ENCODE measurements at places on chromosomes 7 and 10.

DNA sequence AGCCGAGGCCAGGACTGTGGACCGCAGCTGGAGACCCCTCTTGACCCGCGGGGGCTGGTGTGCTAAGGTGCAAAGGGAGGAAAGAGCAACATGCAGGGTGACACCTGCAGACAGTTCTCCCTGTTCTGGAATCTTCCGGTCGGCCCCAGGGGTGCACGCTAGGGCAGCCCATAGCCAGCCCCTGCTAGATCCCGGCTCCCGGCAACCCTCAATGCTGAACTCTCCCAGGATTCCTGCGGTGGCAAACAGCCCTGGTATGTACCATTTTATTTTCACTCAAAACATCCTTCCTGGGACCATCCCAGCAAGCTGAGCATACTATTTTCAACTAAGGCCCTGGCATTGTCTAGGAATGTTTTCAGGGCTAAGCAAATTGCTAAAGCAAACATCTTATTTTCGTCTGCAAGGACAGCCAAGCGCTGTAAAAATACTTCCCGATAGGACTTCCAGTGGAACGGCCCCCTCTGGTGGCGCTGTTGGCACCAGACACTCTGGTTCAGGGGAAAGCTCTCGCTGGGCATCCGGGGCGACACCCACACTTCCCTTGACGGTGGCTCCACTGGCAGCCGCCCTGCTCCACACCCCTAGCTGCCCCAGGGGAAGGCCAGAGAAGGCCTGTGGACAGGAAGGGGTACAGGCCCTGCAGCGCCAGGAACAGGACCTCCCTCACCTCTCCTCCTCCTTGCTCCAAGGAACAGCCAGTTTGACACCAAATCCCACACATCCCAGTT lies 99.4 kb downstream of the CTBP2 start:
- DNase-seq, result peak; percentile 50

DNA sequence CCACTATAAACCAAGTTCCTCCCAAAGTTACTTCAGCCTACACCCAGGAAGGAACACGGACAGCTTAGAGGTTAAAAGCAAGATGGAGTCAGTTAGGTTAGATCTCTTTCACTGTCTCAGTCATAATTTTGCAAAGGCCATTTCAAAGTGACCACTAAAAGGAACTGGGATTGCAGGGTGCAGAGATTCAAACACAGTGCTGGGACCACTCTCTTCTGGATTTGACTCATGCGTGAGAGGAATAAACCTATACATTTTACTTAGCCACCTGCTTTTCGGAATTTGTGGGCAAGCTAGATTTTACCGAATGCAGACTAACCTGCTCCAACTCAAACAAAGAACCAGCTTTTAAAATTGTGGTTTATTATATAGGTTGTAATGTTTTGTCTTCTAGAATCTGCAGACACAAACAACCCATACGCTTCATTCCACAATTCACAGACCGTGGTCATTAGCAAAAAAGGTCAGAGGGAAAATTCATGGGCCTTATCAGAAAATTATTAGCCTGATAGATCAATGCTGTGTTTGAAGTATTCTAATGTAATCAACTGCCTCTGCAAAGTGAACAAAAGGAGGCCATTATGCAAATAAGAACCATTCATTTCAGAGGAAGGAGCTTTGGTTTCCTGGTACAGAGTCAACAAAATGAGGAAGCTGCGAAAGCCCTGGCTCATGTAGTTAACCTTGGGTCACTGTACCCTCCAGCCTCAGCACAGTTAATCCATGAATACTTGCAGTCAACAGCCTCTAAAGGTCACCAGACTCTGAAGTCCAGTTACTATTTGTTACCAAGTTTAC lies 342.7 kb upstream of the KLF6 start:
- DNase-seq, result peak; percentile 90

- no peak for DNase-seq
These were observed 113.7 kb downstream of the CDK14 start for GRCh38 chr7:90709501-90710465.

GRCh38 chr10:78914502-78915189 lies 154.1 kb upstream of the ZMIZ1 start:
- no peak for DNase-seq

GRCh38 chr10:96541921-96542320 lies 28.2 kb upstream of the TLL2 start:
- DNase-seq, result no peak

DNA sequence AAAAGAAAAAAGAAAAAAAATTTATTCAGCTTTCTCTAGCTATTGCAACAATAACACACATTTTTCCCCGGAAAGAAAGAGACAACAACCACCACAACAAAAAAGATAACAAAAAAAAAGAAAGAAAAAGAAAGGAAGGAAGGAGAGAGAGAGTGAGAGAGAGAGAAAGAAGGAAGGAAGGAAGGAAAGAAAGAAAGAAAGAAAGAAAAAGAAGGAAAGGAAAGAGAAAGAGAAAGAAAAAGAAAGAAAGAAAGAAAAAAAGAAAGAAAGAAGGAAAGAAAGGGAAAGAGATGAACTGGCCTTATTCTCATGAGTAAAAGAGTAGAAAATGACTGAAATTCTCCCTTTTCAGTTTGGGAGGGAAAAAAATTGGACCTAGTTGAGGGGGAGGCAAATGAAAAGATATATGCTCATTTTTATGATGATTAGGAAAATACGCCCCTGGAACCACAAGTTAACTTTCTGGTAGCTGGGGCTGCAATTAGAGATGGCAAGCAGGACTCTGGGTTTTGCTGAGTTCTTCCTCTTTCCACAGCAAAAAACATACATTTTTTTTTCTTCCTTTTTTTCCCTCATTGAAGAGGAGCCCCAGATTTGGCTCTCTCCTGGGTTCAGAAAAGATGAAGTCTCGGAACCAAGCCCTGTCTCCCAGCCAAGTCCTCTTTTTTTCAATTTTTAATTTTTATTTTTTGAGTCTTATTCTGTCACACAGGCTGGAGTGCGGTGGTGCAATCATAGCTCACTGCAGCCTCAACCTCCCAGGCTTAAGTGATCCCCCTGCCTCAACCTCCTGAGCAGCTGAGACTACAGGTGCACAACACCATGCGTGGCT lies 12.6 kb upstream of the PRDX3 start:
- DNase-seq, result no peak

GRCh38 chr7:132760244-132760623 lies 184.0 kb upstream of the PLXNA4 start:
- DNase-seq, result no peak

DNA sequence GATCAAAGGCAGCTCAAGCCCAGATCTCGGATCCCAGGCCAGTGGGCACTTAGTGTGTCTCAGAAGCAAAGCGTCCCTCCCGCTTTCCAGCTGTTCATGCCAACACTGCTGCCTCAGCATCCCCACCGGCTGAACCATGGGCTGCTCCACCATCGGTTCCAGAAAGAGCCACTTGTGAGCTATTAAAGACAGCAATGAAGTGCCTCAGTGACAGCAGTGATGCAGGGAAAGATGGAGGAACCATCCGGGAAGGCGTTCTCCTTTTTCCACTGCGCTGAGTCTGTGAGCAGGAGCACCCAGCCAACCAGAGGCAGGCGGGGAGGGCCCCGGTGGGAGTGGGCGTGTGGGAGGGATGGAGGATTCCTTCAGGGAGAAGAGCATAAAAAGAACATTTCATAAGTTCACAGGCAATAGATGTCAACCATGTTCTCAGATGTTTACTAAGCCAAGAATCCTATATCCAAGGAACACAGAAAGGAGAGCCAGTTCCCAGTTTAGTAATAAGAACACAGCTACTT lies 96.2 kb upstream of the MKI67 start:
- no peak for DNase-seq

- no peak for DNase-seq
These were observed 157.4 kb upstream of the TCF7L2 start for GRCh38 chr10:112792487-112793201.

DNA sequence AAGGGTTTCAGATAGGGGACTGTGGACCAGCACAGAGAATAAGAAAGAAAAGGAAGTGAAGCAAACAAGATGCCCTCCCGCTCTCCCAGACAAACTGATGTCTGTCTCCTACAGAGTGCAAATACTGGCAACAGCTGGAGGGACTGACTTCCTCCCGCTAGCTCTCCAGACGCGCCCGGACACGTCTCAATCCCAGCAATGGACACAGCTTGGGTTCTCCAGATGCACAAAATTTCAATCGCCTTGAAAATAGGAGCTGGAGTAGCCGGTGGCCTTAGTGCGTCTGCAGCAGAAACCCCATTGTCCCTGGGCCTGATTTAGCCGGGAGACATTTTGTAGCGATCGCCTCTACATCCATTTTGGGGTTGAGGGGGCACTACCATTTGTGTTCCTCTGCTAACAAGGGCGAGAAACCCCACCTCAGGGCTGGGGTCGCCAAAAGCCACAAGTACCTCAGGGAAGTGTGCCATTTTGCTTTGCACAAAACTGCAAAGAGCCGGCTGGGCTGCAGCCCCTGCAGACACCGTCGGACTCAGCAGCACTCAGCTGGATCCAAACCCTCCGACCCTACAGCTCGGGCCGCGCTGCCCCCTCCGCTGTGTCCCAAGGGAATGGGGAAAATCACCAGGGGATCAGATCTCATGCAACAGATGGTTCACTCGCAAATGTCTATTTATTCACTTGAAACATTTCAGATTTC lies 5.9 kb downstream of the CPA2 start:
- DNase-seq, result no peak

GRCh38 chr7:128055637-128056036 lies 24.4 kb upstream of the LRRC4 start:
- DNase-seq, result no peak

DNA sequence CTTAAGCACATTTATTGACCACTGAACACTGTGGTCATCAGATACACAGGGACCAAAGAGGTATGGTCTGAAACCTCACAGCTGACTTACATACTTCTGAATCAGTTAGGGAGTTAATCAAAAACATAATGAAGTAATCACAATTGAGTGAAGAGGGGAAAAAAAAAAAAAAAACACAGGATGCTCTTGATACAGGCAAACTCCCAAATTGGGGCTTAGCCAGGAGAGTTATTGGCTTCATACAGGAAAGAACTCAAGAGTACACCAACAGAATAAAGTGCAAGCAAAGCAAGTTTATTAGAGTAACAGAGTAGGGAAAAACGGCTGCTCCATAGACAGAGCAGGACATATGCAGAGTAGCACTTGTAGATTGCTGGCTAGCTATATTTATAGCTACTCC lies 917.0 kb downstream of the CNTNAP2 start:
- no peak for DNase-seq

DNA sequence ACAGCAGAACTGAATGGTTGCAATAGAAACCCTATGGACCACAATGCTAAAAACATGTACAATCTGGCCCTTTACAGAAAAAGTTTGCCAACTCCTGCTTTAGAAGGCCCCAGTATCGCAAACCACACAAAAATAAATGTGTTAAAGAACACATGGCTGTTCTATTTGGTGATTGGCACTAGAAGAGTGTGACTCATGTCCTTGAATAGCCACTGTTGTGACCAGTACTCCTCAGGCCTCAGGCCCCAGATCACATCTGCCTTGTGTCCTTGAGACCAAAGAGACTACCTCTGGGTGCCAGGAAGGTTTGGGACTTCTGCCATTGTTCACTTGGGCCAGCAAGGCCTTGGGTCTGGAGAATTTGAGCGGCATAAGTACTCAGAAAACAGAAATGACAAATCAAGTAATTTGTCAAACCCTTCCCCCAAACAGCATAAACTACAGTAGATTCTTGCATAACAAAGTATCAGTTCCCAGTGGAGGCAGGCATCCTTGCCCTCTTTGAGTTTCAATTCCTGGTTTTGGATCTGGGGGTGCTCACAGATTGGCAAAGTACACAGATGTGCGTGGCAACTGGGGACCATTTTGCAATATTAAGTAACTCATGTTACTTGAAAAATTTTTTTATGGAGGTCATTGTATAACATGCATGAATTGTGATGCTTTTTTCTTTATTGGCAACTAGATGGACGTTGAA lies 50.2 kb downstream of the MTURN start:
- DNase-seq, result no peak

DNA sequence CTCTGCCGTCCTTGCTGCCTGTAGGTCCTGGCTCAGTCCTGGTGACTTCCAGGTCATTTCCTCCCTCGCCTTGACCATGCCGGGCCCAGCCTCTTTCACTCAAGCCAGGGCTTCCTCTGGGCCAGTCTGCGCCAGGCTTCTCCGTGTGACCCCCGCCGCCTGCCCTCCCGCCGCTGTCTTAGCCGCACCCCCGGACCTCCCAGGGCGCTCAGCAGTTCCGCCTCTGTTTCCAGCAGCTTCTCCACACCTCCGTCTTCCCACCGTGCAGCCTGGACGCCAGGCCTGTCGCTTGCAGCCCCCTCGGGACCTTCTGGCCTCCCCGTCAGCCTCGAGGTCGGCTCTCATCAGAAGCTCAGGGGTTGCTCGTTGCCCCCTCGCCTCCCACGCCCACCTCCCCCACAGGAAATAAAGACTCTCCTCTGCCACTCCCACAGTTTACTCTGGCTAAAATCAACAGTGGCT lies 123.0 kb upstream of the FZD8 start:
- no peak for DNase-seq

DNA sequence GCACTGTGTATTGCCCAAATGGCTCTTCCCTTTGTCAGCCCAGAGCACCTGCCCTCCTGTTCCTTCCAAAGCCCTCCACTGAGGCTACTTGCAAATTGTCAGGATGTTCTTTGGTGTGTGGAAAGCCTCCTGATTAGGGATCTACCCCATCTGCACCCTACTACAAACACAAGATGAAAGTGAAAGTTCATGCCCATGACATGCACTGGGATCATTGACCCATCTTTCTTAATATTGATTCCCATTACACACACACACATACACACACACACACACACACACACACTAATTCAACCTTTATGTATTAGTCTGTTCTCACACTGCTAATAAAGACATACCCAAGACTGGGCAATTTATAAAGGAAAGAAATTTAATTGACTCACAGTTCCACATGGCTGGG lies 213.7 kb upstream of the IGFBP3 start:
- DNase-seq, result no peak

- no peak for DNase-seq
These were observed 1.6 kb downstream of the GTF2IRD1 start for GRCh38 chr7:74455291-74455804.

- DNase-seq, result no peak
These were observed 71.7 kb upstream of the GPR22 start for GRCh38 chr7:107398161-107398560.

GRCh38 chr7:45718464-45719330 lies 144.5 kb downstream of the ADCY1 start:
- no peak for DNase-seq

DNA sequence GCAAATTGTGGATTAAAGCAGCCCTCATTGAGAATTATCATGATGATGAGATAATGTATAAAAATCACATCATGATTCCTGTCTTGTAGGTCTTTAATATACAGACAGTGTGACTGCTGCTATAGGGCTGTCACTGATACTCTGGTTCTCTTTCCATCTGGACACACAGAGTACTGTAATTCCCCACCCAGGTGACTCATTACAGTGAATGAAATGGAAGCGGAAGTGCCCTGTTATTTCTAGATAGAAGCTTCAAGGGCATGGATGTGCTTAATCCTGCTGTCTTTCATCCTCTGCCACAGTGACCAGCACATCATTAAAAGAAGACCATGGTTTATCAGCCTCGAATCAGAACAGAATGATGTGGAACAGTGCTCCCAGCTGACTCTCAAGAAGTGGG lies 1234.0 kb downstream of the SORCS3 start:
- DNase-seq, result no peak

DNA sequence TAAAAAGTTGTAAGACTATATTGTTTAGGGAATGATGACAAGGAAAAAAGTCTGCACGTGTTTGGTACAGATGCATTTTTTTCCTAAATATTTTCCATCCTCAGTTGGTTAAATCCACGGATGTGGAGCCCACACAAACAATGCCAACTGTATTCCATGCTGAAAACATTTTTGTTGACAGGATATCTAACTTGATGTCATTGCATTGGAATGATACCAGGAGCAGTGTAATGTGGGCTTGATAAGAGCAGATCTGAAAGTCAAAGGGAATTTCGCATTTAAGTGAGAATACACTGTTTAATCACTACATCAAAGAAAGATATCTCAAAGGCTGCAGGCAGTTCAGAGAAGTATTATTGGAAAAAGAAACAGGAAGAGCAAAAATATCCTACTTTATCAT lies 49.5 kb upstream of the TMEM140 start:
- no peak for DNase-seq

Data from activated CD4-positive, alpha-beta T cell treated with anti-CD3 and anti-CD28 coated beads, Interleukin-10, Interleukin-2, amounts not matched to agents 100 ng/mL and 50 ng/mL, durations not matched to agents 16 hours and 8 hours (primary cell).